ENCODE measurements at places on chromosomes 3 and 15.

DNA sequence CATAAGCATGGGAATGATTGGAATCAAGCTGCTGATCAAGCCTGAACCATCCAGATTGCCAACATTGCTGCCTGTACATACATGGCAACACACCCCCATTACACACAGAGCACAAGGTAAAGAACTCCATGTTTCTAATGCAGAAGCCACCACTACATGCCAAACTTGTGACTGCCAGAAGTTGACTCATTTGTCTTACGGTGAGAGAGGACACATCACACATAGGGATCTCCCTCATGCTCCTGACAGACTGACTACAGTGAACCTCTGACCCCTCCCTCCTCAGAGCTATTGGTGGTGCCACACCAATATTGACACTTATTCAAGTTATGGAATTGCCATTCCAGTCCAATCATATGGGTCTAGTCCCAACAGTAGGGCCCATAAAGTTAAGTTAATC, 42.3 kb downstream of the EFHB start:
- no peak for DNase-seq

DNA sequence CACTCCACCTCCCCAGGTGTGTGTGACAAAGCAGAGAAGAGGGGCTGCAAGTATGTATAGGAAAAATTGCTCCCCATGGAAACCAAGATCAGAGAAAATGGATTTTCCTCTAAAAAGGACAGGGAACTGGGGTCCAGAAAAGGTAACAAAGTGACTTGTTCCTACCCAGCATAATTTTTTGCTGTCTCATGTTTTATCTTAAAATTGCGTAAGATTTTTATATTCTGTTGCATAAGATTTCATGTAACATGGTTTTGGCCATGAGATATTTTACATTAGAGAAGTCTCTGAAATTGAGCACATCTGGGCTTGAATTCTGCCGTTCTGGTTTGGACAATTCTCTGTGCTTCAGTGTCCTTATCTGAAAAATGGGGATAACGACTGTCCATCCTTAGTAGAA, 335.7 kb upstream of the RORA start:
- DNase-seq: no peak

- no peak for DNase-seq
These were observed 210.3 kb upstream of the SGO1 start for GRCh38 chr3:20396335-20396734.

- no peak for DNase-seq
These were observed 160.0 kb downstream of the FRMD5 start for GRCh38 chr15:44034933-44035624.

DNA sequence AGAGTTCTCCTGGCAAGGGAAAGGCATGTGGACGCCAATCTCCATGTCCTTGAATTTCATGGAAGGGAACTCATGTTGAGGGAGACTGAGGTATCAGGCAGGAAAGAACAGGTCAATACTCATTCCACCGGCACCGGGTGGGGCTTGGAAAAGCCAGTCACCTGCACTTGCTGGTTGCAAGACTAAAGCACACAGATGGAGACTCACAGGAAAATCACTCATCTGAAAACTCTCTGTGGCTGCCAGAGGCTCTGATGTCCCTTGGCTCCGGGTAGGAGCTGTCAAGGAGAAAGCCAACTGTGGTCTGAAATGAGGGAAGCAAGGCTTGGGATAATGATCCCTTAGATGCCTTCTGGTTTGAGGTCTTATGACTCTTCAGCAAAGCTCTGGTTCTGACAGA, 8.7 kb upstream of the CGNL1 start:
- DNase-seq: no peak

DNA sequence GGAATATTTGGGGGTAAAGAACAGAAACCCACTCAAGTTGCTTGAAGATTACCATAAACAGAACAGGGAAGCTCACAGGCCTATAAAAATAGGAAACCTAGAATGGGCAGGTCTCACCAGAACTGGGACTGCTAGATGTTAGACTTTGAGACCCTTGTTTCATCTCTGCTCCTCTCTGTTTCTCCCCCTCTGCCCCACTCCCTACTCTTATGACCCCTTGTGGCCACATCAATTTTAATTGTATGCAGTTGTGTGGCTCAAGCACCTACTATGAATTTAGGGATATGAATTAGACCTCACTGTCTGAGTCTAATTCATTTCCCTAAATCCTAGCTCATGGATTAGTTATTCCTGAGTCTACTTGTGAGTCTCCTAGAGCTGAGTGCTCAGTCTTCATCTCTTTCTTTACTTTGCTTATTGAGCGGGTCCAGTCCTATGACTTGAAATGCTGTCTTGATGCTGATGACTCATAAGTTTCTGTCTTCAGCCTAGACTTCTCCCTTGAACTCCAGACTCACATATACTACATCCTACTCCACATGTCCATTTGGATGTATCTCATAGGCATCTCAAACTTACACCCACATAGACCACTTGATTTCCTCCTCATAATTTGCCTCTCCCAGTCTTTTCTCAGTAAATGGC, 78.7 kb downstream of the ITPR1 start:
- no peak for DNase-seq

DNA sequence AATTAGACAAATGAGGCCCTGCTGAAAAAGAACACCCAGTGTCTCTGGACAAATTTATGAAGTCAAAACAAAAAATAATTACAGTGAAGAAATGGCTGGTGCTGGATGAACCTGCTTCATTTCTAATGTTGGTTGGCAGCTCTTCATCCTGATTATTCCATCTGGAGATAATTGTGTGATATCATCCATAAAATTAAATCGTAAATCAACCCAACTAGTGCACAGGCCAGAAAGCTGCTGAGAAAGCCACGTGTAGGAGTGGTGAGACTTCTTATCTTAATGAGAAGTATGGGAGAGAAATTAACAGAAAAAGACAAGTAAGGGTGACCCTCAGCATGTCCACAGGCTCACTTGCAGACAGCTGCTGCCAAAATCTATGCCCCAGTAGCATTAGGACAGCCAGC, 465.2 kb upstream of the TGFBR2 start:
- DNase-seq: no peak

- no peak for DNase-seq
These were observed 11.9 kb downstream of the ARL8B start for GRCh38 chr3:5134019-5134391.

- no peak for DNase-seq
These were observed 80.2 kb upstream of the PXYLP1 start for GRCh38 chr3:141151439-141151838.

DNA sequence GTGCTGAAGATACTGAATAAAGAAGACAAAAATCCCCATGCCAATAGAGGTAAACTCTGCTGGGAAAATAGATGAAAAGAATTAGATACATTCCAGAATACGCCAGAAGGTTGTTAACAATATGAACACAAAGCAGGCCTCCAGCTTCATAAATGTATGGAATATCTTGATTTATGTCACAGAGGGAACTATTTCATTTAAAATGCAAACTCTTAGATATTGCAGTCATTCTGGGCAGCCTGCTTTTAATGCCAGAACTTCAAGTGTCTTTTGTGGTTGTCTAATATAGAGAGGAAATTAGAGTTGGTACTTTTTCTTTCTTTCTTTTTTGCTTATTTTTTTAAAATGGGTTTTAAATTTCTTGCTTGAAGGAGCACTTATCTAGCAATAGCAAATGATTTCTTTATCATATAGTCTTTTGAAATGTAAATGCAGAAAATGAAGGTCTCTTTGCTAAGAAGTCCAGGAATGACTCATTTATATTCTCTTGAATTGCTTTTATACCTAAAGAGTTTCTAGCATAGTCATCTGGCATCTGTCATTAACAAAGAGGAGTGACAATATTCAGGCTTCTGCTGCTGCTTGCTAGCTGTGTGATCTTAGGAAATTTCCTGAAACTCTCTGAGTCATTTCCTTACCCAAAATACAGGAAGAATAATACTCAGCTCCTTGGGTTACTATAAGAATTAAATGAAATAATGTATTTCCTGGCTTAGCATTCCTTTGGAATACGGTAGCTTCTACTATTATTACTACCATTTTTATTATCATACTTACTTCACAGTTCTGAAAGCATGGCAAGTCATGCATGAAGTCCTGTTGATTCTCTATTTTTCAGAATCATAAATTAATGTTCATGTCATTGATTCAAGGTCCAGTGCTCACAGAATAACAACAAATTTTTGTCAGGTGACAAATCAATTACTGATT, 527.6 kb downstream of the DIPK2A start:
- DNase-seq: no peak

DNA sequence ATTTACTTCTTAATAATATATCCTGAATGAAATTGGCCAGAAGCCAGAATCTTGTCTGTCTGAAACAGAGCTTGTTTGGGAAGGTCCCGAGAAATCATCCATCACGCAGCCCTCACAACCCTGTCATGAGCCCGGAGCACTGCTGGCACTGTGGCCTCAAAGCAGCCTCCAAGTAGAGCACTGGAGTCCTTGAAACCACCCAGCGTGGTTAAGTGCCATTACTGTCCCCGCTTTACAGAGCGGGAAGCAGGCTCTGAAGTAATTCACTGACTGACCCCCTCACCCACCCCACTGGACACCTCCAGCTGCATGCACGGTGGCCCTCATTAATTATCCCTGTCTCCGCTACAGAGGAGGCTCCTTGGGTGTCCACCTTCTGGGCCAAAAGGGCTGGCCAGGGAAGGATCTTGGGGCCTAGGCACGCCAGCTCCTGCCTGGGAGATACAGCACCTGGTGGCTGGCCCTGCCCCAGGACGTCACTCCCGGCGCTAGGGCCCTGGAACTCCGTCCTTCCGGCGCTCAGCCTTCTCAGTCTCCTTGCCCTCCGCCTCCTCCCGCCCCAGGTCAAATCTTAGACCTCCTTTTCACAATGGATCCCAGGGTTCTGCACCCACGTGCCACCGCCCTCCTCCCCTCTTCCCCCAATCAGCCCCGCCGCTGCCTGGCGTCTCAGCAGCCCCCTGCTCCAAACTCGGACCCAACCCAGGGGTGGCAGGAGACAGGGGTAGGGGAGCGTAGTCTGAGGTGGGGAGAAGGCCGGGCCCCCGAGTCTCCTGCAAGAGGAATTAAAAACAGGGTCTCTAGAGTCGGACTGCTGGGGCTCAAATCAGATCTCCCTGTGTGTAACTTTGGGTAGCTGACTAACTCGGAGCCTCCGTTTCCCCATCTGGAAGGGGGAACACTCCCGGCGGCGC, 1.1 kb downstream of the TKT start:
- DNase-seq: no peak

All from NCI-H1417 treated with DMSO at 0.1 percent for 48 hours (cell line).